ENCODE measurements at places on chromosomes 2 and 18.

DNA sequence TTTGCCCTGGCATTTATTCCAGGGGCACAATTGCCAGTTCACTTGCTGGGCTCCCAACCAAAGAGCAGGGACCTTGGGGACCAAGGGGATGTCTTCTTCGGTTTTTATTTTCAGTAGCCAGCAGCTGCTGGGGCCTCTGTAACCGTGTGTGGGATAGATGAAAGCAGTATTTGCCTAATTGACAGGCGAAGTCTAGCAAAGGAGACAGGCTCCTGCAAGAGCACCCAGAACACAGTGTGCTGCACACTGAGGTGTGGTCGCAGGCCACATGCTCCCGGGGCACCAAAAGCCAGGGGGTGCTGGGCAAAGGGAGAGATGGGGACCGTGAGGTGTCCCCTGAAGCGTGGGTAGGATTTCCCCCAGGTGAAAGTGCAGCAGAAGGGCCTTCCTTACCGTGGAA lies 5.3 kb downstream of the SAG start:
- no peak for DNase-seq

GRCh38 chr18:57040175-57040574 lies 106.7 kb upstream of the BOD1L2 start:
- DNase-seq: no peak

GRCh38 chr2:86047575-86048382 lies 57.9 kb downstream of the POLR1A start:
- DNase-seq: no peak

- no peak for DNase-seq
Observed at GRCh38 chr2:218392891-218393462, 6.7 kb upstream of the CTDSP1 start.

GRCh38 chr2:4551691-4552474 lies 848.5 kb downstream of the DCDC2C start:
- no peak for DNase-seq

DNA sequence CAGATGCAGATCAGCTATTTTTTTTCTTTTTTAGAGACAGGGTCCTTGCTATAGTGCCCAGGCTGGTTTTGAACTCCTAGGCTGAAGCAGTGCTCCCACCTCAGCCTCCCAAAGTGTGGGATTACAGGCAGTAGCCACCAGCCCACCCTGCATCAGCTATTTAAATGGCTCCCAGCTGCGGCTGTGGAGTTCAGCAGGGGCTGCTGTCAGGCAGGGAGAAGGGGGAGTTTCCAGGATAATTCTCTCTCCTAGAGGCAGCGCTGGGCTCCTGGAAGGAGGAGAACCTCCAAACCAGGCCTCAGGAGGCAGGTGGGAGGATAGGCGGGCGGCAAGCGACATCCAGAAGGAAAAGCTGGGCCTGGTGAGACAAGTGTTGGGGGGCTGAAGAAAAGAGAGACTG lies 65.7 kb downstream of the ACTR2 start:
- no peak for DNase-seq

- DNase-seq: no peak
Observed at GRCh38 chr2:100197631-100198153, 55.3 kb upstream of the AFF3 start.

GRCh38 chr2:9767656-9768281 lies 75.5 kb upstream of the TAF1B start:
- no peak for DNase-seq

DNA sequence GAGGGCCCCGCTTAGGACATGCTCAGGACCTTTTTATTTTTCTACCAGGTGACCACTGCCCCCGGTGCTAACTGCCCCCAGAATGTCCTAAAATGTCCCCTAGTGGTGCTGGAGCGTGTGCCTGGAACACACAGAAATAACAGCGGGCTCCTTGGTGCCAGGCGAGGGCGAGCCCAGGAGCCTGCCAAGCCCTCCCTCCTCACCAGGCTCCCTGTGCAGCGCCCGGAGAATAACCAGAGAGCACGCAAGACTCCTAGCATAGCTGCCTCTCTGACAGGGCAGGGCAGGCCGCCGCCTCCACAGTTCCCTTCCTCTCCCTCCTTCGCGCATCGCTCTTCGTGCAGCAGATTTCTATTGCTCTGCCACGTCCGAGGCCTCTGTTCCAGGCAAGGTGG lies 84.3 kb upstream of the ZNF516 start:
- no peak for DNase-seq

Measured in T1000 (cell line).